Fibroblast of skin of right quadriceps (primary cell): ENCODE measurements at places on chromosomes 3 and 15.
A peak's percentile ranks its signal among the peaks of the same experiment; 100 is the strongest.

DNA sequence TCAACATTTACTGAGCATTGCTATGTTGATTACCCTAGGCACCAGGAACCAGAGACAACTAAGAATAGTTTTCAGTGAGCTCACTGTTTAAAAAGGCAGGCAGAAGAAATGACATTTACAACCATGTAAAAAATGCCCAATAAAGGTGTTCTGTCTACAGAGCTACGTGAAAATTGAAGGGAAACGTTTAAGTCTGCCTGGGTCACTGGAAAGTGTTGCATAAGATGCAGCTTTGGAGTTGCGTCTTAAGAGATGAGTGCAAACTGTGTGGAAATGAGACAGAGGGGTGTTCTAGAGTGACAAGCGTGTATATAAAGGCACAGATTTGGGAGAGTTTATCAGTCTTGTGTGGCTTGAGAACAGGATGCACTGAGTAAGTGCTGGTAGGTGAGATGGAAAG lies 278.7 kb upstream of the GOLGA6L4 start:
- no peak for DNase-seq

- no peak for DNase-seq
These were observed 23.1 kb downstream of the DCLK3 start for GRCh38 chr3:36741285-36741684.

DNA sequence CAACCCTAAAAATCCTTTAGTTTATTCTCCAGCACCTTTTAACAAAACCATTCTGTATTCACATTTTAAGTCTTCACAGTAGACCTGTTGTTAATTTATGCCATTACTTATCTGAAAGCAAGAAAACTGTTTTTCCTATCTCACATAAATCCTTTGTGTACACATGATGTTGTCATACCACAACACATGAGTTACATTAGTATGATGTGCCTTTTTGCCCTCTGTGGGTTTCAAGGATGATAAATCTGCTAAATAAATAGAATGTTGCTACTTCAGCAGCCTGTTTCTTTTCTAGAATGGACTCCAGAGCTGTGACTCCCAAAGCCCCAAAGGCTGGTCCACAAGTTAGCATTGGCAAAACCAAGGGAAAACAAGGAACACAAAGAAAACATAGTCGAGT lies 151.6 kb downstream of the SERPINI1 start:
- peak; percentile 63 for DNase-seq

- DNase-seq: no peak
These were observed 6.3 kb downstream of the INSYN1 start for GRCh38 chr15:73746883-73747282.

- no peak for DNase-seq
These were observed 251.5 kb downstream of the PLCL2 start for GRCh38 chr3:17136136-17136721.

- no peak for DNase-seq
These were observed 367.5 kb downstream of the MECOM start for GRCh38 chr3:169295912-169296570.

DNA sequence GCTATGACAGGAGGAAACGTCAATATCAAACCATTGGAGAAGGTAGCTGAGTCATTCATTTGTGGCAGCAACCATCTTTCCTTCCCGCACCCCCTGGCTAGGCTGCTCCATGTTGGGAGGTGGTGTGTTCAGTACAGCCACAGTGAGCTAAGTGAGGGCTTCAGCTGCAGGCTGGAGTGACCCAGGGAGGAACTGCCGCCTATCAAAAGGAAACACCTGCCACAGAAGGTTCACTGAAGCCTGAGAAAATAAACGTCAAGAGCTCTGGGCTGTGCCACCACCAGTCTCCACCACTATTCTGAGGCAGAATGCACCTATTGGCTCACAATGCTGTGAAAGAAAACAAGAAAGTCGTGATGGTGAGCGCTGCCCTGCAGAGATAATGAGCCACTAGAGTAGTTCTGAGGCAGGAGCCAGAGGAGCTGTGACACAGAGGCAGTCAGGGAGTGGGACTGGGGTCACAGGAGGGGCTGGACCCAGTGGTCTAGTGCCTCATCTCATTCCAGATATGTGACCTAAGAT lies 34.8 kb upstream of the CD47 start:
- DNase-seq: no peak

DNA sequence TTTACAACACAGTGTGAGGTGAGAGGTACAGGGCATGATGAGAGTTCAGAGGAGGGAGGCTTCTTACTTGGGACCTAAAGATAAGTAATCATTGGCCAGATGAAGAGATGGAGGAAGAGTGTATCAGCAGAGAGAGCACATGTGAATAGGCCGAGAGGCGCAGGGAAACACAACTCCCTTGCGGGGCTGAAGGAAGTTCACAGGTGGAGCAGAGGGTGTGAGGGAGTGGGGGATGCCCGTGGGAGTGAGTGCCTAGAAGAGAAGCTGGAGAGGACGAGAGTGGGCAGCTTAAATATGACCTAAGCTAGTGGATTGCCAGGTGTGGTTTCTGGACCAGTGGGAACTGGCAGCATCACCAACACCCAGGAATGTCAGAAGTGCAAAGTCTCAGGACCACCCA lies 98.2 kb upstream of the TBC1D5 start:
- no peak for DNase-seq

- no peak for DNase-seq
These were observed 6.3 kb downstream of the SLC28A1 start for GRCh38 chr15:84890670-84891162.

- no peak for DNase-seq
These were observed 46.1 kb downstream of the ABHD5 start for GRCh38 chr3:43736558-43737440.

DNA sequence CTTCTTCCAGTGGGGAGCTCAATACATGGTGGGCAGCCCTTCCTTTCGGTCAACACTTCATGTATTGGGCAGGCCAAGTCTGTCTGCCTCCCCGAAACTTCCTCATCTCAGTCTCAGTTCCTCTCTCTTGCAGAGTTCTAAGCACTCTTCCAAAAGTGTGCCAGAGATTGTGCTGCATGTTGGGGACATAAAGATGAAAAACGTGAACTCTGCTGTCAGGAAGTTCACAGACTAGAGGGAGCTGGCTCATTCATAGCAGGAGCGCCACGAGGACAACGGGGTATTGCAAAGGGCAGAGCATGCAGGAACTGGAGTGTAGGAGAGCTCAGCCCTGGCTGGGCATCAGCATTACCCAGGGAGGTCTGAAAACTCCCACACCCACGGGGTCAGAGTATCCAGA lies 15.3 kb upstream of the EPHB3 start:
- DNase-seq: no peak

- DNase-seq: no peak
These were observed 86.8 kb downstream of the TMCO5A start for GRCh38 chr15:38021259-38021658.

DNA sequence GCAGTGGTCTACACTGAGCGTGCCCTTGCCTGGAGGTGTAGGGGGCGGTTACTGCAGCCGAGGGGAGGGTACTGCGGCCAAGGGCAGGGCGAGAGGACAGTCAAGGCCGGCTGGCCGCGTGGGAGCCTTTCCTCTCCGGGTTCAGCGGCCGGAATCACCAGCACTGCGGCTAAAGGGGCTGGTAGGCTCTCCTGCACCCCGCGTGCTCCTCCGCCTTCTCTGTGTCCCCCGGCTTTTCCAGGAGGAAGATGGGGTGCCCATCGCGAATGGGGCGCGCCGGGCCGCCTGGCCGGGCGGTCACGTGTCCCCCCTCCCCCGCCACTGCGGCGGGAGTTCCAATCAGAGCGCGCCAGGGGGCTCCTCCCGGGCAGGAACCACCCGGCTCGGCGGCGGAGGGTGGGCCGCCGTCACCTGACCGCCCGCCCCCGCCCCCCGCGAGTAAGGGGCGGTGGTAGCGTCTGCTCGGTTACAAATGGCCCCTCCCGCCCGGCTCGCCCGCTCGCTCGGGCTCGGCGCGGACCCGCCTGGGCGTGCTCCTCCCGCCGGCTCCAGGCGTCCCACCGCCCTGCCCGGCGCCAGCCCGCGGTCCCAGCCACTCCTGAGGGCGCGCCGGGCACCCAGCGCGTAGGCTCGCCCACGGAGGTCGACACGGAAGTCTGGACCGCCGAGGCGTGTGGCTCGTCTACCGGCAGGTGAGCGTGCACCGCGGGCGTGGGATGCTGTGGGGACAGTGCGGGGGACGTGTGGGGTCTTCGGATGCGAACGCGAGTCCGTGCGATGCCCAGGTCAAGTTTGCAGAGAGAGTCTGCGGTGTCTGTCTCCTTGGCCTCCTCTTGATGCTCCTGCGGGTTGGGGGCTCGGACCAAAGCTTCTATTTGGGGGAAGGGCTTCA lies 242.6 kb upstream of the TOPAZ1 start:
- DNase-seq: peak; percentile 43

- DNase-seq: no peak
These were observed 6.3 kb downstream of the CCNB2 start for GRCh38 chr15:59111251-59111650.

DNA sequence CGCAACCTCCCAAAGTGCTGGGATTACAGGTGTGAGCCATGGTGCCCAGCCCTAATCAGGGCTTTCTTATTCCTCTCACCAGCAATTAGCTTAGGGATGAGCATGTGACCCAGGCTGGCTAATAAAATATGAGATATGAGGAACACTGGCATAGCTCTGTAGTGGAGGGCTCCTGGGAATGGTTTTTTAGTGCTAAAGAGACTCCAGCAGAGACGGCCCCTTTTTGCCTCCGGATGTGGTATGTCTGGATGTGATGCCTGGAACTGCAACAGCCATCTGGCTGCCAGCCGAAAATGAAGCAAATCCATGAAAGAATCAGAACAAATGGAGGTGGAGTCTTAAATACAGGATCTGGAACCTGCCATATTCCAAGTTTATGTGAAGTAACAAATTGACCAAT lies 69.1 kb upstream of the MAGI1 start:
- peak; percentile 93 for DNase-seq

DNA sequence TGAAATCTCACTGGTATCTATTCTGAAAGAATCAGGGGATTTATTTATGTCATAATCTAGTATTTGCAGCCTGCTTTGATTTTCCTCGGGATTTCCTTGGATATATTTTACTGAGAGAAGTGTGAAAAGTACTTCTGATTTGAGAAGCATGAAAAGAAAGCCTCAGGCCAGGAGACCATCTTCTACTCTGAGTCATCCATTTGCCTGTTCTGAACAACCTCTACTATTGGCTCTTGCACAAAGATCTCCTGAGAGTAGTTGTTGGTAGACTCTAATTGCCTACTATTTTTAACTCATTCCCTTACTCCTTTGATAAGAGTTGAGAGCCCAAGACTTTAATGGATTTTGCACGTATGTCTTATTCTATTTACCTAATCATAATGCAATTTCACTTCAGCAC lies 318.9 kb downstream of the BCHE start:
- DNase-seq: peak; percentile 1

GRCh38 chr3:134348524-134348923 lies 25.7 kb downstream of the AMOTL2 start:
- DNase-seq: no peak

DNA sequence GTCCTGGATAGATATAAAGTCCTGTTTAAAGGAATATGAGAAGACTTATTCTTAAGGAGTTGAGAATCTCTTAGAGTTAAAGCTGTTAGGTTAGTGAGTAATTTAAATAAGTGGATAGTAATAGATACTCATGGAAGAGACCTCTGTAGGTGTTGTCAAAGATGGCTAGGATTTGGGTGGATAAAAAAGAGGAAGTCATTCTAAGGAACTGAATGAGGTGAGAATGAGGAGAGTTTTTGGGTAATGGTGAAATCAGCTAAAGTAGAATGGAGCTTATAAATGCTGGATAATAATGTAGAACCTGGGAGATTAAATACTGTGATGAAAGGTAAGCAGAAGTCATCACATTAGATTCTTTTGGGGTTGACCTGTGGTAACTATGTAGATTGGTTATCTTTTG lies 8.1 kb downstream of the ARIH1 start:
- no peak for DNase-seq

- DNase-seq: peak; percentile 67
These were observed 192.6 kb upstream of the PRICKLE2 start for GRCh38 chr3:64417816-64418215.

DNA sequence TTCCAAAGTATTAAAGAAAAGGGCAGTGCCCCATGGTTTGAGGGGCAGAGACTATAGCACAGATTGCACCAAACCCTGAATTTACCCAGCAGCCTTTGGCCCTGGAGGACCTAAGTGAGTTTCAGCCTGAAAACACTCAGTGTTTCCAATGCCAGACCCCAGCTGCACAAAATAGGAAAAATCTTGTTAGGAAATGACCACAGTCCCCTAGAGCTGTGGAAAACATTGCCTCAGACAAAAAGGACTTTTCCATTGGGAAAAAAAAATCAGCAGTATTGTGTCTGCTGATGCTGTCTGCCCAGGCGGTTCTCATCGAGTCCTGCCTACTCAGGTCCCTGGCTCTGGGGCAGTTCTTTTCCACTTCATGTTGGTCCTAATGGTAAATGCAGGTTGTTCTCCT lies 121.7 kb upstream of the DLG1 start:
- peak; percentile 17 for DNase-seq

GRCh38 chr3:189096092-189096491 lies 75.7 kb upstream of the TPRG1 start:
- no peak for DNase-seq

DNA sequence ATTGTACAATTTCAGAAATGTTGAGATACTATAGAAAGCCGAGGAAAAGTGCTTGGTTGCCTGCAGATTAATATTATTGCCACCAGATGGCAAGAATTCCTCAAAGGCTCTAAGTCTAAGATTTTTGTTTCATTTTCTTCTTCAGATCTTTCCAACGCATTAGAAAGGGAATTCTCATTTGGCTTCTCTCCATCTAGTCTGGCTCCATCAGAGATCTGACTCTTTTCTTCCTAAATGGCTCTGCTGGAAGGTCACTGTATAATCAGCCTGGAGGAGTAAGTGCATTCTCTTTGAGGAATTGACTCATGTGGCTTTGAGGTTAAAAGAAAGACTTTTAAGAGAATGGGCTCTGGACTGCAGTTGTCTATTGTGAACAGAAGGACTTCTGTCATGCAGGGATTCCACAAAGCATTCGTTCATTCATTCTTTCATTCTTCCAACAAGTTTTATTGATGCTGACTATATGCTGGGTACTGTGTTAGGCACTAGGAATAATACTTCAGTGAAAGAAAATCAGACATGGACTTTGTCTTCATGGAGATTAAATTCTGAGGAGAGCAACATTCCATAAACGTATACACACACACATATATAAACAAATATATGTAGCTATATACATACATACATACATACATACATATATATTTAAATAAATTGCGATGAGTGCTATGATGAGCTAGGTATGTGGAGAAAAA lies 55.3 kb downstream of the SLC28A2 start:
- peak; percentile 52 for DNase-seq

- no peak for DNase-seq
These were observed 230.3 kb upstream of the EPHA6 start for GRCh38 chr3:96584066-96584465.

- DNase-seq: no peak
These were observed 33.7 kb upstream of the CD47 start for GRCh38 chr3:108124337-108125152.

- no peak for DNase-seq
These were observed 310.7 kb downstream of the RBMS3 start for GRCh38 chr3:29591579-29591978.
